ENCODE measurements at places on chromosomes 3 and 15.

- no peak for DNase-seq
Observed at GRCh38 chr3:9163289-9163688, 86.2 kb downstream of the SRGAP3 start.

DNA sequence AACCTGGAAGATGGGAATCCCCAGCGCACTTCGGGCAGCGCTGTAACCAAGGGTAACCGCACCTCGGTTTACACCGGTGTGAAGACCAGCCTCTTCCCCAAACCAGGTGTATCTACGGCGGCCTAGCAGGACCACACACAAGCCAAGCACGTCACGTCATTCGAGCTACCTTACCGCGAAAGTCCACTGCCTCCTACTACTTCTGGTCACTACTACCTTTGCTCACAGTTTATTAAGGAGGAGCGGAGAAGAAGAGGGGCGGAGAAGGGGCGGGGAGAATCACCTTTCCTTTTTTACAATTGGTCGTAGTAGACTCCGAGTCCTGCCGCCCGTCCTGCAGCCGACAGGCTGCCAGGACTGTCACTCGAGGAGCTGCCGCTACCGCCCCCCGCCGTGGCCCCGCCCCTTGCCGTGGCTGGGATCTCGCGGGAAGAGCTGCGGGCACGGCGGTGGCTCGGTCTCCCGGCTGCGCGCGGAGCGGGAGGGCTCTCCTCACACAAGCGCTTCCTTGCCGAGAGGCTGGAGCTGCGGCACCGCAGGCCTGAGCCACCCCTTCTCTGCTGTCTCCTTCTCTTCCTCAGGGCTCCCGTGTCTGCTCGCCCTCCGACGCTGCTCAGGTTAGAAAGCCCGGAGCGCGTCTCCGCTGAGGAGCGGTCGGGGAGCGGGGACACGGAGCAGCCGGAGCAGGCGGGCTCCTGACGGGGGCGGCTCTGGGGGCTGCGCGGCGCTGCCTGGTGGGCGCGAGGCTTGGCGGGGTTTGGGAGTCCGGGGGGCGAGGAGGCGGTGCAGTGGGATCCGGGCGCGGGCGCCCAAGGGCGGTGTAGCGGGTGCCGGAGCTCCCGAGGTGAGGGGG, at the start of gene GLCE:
TSS of gene GLCE (plus strand) at position 495 of the 853 bp plus-strand sequence. CDS start 95,172 bp downstream, outside the sequence.
- peak; percentile 93 for DNase-seq

- DNase-seq, result no peak
Observed at GRCh38 chr3:88267847-88268246, 118.1 kb downstream of the C3orf38 start.

DNA sequence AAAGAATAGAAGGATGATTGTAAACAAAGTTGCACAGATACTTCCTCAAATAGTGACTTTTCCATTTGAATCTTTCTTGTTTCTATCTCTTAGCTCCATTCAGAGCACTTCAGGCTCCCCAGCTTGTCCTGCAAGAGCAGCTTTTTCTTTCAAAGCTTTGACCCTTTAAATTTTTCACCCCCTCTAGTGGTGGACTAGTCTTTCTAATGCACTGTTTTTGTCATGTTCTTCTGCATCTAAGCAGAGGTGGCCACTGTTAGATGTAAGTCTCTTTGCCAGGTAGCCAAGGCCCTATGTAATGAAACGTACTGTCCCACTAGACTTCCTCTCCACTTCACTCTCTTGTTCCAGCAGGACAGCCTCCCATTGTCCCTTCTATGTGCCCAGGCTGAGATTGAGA, 74.0 kb upstream of the MANF start:
- DNase-seq, result no peak

DNA sequence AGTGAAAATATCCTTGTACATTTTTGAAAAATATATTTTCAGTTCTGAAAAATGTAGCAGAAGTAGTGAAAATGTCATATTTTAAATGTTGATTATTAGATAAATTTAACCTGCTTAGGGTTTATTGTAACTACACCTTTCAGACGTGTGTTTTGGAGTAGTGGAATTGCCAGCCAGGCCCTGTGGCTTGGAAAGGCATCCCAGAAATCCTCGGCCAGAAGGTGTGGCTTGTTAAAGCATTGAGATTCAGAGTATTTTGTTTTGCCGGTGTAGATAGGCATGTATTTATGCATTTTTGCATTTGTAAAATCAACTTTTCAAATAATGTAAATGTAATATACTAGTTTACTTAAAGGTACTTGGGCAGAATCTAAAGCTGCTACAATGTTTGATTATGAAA, 7.0 kb downstream of the EBLN2 start:
- DNase-seq, result no peak

DNA sequence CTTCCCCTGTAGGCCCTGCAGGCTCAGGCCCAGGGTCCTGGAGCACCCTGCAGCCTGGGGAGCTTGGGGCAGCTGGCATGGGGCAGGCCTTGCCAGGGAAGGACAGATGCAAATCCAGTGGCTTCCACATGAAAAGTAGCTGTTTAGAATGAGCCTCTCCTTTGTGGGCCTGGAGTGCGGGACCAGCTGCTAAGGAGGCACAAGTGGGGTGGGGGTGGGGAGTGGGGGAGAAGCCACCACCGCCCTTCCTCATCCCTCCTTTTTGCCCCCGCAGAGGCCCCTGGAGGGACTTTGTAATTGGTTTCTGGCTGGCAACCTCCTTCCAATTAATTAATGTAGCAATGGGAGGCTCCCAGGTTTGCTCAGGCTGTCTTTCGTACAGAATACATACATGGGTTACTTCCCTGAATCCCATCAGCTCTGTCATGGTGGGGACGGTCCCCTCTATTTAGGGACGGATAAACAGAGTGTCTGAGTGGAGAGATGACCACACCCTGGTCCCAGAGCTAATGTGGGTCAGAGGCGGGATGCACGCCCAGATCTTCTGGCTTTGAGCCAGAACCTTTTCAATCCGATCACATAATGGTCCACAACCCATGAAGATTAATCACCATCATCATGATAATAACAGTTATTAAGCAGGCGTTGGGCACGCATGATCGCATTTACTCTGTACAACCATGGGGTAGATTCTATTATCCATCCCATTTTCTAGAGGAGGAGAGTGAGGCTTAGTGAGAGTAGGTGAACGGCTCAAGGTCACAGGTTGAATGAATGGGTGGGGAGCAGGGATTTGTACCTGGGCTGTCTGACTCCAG, 6.2 kb downstream of the CORO2B start:
- no peak for DNase-seq

GRCh38 chr3:142983318-142983717, 18.1 kb upstream of the U2SURP start:
- no peak for DNase-seq

- DNase-seq, result no peak
Observed at GRCh38 chr15:37084602-37085001, 15.7 kb downstream of the MEIS2 start.

All from stimulated activated CD4-positive, alpha-beta T cell treated with anti-CD3 and anti-CD28 coated beads, Interleukin-4, amount 100 ng/mL, for 24 hours (primary cell).